ENCODE measurements at places on chromosomes 1 and 21.

DNA sequence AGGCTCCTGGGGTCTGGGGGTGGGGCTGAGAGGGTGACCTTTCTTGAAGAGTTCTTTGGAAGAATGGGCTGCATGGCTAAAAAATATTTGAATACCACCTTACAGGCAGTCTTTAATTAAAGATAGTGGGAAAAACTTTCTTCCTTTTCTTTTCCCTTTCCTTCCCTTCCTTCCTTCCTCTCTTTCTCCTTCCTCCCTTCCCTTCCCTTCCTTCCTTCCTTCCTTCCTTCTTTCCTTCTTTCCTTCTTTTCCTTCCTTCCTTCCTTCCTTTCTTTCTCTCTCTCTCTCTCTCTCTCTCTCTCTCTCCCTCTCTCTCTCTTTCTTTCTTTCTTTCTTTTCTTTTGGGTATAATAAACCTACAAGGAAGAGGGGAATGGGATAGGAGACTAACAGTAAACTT, 77.8 kb upstream of the EDN2 start:
- no peak for DNase-seq

- peak; percentile 8 for DNase-seq
Observed at GRCh38 chr1:205500240-205501233, 3.9 kb upstream of the CDK18 start.

DNA sequence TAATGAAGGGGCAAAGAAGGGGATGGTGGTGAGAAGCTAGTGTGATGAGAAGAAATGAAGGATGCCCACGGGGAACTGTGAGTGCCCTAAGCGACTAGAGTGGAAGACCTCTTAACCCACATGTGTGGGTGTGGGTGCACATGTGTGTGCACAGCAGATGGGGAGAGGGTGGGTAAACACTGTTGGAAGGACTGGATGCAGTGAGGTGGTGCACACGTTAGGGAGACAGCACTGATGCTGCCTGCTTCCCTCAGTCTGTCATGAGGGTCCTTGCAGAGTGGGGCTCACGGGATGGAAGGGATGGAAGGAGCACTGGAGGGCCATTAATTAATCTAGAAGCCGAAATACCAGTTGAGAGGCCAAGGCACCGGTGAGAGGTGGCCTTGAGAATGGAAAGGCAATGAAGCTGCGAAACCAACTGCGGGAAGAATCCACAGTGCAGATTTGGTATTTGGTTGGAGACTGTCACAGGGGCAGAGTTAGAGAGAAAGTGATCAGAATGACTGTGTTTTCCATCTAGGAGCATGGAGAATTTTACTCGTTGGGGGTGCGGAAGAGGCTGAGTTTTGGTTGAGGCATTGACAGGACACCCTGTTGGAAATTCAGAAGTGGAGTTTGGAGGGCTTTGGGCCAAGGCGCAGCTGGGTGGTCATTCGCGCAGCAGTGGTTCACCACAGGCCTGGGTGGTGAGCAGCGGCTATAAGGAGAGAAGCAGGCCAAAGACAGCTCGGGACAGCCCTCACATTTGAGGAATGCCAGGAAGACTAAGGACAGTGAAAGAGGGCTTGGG, 15.8 kb downstream of the RCSD1 start:
- no peak for DNase-seq

- DNase-seq: no peak
Observed at GRCh38 chr21:42025376-42026081, 15.4 kb upstream of the ZBTB21 start.

DNA sequence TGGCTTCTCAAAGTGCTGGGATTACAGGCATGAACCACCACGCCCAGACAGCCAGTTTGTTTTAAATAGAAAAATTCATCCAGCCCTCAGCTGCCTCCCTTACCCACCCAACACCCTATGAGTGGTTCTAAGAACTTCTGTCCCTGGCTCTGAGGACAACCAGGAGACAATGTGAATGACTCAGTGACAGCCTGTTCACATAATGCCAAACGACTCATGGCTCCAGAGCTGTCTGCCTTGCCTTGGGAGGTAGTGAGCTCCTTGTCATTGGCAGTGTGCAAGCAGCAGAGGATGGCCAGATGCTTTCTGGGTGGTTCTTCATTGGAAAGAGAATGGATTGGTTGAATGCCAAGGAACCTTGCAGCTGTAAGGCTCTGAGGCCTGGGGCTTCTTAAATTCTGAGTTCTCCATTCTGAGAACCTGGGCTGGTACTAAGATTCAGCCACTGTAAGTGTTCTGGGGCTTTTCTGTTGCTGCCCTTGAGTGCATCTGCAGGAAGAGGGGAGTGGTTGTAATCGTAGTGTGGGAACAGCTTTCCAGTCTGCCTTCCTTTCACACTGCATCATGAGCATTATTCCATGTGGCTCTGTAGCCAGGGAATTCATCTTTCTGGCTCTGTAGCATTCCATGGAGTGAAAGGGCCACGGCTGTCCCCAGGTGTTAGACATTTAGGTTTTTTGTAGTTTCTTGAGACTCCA, 5.8 kb downstream of the SERINC2 start:
- no peak for DNase-seq

Measured in RCC 7860 (cell line).